Glomerular endothelial cell (primary cell): ENCODE measurements at places on chromosomes 7 and 10. TPM values are rescaled to one million over a fixed set of nuclear protein-coding genes. Genes with fewer than 3 reads are reported as not detected.

Gene ABCF2
- 58.3 and 59.3 TPM in 2 replicates for total RNA-seq

Gene PIP
- not detected in 2 replicates for total RNA-seq

Gene RELN
- total RNA-seq: 6.2 and 8.1 TPM in 2 replicates

Gene ANKRD1
- total RNA-seq: 168 and 436 TPM in 2 replicates

Gene NEUROG3
- not detected in 2 replicates for total RNA-seq

Gene NPSR1
- total RNA-seq: not detected in 2 replicates

Gene LIPK
- total RNA-seq: not detected in 2 replicates
